Left ventricle myocardium inferior (tissue), 1 donor: ENCODE measurements at places on chromosomes 11 and 22.
A peak's percentile ranks its signal among the peaks of the same experiment; 100 is the strongest.

DNA sequence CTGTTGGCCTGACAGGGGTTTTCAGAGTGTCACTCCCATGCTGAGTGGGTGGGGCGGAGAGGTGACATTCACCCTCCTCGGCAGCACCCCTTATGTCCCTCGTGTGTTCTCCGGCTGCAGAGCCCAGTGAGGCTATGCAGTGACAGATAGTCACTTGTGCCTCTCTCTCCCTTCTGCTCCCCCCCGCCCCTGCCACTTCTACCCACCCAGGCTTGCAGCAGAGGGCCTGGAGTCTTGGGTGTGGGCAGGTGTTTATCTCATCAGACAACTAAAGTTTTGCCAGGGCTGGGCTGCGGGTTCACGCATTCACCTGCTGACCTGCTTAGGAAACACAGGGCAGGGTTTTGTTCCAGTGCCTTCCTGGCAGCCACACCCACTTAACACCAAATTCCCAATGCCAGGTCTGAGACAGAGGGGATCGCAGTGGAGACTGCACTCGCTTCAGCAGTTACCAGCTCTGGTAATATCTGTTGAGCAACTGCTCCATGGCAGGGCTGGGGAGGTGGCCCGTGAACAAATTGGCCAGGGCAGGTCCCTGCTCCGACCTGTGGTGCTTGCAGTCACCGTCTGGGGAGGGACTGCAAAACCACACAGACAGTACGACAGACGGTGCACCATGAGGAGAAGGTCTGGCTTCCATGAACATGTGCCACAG, 50.5 kb upstream of the ADA2 start:
- DNase-seq = no peak

DNA sequence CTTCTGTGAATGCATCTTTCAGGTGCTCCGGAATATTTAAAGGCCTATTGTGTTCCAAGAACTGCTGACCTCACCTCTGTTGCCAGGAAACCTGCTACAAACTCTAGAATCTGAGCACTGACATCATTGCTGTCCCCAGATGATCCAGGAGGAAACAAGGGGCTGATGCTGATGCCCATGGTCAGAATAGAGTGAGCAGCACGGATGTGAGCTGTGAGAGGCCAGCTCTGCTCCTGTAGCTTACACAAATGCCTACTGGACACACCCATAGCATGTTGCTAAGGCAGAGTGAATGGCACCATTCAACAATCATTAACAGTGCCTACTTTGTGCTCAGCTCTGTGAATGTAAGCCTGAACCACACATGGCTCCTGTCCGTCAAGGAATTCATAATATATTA, 276.7 kb upstream of the API5 start:
- no peak for DNase-seq

DNA sequence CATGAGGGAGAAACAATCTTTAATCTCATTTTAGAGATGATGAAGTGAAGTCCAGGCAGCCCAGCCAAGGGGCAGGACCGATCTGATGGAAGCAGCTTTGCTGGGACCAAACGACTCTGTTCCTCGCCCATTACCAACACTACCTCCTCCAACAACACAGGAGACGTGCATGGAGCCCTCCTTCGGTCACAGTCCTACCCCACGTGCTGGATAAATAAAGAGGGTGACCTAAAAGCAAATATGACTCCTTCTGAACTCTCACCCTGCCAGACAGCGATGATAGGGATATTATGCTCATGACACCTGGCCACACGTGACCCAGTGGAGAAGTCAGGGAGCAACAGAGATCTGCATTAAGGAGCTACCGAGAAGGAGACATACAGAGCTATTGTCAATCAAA, 26.0 kb downstream of the SCGB1A1 start:
- DNase-seq = no peak

DNA sequence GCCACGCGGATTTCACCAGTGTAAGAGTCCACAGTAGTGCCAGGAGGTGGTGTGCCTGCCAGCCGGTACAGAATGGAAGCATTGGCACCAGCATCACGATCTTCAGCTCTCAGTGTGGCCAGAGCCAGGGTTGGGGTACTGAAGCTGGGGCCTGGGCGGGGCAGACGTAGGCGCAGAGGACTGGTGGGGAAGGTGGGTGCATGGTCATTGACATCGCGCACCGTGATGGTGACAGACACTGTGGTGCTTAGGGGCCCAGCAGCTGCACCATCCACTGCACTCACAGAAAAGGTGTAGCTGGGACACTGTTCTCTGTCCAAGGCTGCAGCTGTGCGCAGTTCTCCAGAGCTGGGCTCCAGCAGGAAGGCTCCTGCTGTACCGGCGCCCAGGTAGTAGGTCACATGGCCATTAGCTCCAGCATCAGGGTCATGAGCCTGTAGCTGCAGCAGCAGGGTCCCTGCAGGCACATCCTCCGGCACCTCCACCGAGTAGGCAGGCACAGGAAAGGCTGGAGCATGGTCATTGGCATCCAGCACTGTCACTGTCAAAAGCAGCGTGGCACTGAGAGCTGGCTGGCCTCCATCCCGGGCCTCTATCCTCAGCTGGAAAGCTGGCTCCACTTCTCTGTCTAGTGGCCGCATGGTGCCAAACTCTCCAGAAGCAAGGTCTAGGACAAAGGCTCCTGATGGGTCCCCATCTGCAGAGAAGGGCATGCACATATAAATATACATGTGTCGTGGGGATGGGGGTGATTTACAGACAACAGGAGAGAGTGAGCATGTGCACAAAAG, 7.9 kb upstream of the TPP1 start:
- peak; percentile 60 for DNase-seq

DNA sequence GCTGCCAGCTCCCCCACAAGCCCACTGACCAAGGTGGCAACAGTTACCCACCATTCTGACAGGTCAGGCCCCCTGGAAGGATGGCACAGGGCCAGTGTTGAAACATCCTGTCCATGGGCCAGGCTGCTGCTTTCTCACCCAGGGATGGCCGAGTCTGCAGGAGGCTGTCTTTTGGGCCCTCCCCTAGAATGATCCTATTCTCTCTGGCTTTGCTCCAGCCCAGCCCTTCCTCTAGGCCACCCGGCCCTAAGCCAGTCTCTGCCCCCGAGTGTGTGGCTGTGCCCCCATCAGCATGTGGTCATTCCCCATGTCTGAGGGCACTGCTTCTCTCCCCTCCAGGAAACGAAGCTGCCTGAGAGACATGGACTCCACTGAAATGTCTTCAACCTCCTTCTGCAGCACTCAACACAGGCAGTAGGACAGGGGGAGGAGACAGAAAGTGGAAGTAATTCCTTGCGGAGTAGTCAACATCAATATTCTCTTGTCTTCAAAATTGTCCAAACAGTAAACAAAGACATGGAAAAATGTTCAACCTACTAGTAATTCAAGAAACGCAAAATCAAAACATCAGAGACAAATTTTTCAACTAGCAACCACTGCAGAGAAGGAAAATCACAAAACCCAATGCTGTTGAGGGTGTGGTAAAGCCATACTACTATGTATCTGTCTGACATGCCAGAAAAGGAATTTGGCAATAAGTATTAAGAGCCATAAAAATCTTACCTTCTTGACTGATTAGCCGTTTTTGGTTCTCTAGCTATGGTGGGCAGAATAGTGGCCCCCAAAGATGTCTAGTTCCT, 5.1 kb upstream of the SCARF2 start:
- DNase-seq = no peak

DNA sequence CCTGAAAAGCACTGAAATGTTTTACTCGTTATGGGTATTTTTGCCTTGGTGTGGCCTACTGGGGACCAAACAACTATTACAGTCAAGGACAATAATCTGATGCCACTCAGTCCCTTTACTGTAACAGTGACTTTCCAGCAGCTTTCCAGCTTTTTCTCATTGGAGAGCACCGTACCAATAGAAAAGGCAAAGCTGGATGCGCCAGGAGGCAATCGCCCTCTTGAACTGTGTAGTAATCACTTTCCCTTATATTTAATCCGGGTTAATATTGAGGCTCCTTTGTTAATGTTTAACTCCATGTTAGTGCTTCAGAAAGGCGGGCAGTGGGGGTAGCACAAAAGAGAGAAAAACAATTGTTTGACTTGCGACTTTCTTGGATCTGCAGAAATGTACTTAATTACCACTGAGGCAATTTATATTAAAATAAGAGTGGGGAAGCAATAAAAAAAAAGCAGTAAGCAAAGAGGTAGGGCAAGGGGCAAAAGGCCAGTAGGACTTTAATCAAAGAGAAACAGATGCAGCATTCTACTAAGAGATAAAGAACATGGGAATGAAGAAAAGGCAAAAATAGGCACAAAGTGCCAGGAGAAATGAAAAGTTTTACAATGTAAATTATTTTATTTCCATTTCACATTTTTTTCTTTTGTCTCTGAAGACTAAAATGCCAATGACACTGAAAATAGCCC, 81.6 kb downstream of the LRRC4C start:
- no peak for DNase-seq

- DNase-seq = no peak
These were observed 579.3 kb downstream of the BUD13 start for GRCh38 chr11:116193321-116194131.

GRCh38 chr22:30286813-30287647, 2.3 kb downstream of the CASTOR1 start:
- peak; percentile 68 for DNase-seq

- no peak for DNase-seq
These were observed 14.7 kb downstream of the LUZP2 start for GRCh38 chr11:24511511-24511910.

- peak; percentile 74 for DNase-seq
These were observed 6.1 kb downstream of the CXCR5 start for GRCh38 chr11:118889797-118890196.
